ENCODE measurements at places on chromosomes 6 and 20.

DNA sequence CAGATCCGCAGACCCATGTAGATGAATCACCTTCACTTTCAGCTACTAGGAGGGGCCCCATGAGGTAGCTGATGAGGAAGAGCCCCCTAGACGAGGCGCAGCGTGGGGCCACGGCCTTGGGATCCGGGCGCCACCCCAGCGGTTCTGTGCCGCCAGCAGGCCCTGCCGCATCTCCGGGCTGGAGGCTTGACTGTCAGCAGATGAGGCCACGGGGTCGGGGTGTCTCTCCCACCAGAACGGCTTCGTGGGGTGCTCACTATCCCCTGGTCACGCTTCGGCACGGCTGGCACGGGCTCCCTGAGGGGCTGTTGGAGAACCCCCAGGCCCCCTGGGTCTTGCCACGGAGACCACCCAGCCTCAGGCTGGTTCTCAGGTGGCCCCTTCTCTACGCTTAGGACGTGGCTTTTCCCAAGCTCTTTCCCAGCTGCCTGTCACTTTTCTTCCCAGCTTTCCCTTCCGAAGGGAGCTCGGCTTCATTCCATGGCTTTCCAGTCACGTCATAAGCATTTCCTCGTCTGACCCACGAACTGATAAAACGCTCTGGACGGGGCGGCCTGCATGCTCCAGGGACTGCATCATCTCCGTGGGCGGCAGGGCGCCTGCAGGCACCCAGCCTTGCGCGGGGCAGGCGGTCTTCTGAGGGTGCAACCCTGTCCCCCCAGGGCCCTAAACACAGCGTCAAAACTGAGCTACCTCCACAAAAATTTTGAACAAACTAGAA is 85.9 kb downstream of the THBS2 start:
- DNase-seq: no peak

GRCh38 chr6:84522135-84522549 is 242.3 kb downstream of the TBX18 start:
- no peak for DNase-seq

- no peak for DNase-seq
Measured at GRCh38 chr6:82260997-82261732, 13.6 kb upstream of the IBTK start.

DNA sequence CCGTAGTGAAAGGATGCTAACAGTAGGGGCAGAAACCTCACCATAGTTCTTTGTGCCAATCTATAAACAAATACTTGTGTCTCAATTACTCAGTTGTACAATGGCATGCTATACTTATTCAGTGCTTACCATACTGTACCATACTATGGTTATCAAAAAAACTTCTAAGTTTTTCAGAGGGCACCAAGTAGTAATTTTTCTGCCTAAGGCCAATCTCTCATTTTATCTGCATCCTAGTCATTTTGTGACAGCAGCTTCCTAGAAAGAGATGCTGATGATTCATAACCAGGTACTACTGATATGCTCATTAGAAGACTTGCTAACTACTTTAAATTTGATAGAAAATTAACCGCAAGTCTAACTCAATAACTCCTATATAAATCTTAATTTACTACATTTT is 42.9 kb downstream of the TMEM244 start:
- no peak for DNase-seq

GRCh38 chr20:33261465-33261864 is 21.5 kb upstream of the BPIFB1 start:
- no peak for DNase-seq
